EL (cell line): ENCODE measurements at places on chromosomes 3 and 15.
A peak's percentile ranks its signal among the peaks of the same experiment; 100 is the strongest.

DNA sequence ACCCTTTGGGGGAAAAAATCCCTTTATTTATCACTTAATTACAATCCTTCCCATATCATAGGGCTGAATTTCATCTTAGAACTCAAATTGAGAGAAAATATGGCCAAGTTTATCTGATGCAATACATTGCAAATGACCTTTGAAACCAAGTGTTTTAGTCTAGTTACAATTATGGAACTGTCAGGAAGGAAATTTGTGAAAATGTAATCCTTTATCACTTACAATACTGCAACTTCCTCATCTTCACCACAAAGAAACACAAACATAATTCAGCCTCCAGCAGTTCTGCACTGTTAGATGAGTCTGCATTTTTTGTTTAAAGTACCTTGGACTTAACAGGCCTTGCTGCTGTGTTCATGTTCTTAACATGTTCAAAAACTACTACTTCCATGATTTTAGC, 4.6 kb downstream of the CCPG1 start:
- DNase-seq = peak; percentile 6

GRCh38 chr3:149453140-149453805, 21.2 kb upstream of the TM4SF4 start:
- no peak for DNase-seq

DNA sequence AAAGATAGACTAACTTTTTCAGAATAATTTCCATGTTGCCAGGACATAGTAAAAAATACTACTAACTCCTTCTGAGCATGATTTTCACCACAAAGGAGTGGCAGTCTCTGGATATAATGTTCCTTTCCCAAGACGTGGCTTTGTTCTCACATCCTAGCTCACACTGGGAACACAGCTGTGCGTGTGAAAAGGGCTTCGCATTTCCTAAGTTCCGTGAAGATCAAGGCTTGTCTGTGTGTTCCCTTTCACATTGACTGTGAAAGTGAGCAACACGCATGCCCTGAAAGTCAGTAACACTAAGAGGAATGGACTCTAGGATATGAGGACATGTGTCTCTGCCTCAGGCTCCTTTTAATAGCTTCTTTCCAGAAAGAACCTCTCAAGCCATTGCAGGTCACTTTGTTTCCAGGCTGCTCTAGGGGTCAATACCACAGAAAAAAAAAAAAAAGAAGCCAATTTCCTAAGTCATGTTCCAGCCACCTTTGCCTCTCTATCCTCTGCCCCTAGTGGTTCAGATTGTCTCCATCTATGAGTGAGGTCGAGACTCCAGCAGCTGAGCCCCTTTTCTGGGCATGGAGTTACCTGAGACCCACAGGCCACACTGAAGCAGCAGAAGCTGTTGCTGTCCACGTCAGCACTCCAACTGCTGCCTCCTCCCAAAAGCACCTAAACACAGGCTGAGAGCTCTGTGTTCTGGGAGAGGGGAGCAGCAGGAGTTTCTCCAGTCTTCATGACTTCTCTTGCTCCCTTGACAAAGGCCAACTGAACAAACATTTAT, 355.9 kb downstream of the RSL24D1 start:
- no peak for DNase-seq

DNA sequence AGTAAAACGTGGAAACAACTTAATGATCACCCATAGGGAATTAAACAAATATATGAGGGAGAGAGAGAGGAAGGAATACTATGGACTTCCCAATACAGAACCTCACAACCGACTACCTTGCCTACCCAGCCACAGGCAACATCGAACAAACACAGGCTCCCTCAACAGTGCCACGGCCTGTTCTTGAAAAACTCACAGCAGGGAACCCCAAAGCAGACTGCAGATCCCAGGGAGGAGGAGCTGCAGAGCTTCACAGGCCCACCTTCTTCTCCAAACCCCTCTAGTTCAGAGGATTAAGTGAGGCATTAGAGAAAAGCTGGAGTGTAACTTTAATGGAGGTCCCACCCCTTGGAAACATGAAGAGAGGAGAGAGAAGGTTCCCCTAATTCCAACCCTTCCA, 110.2 kb downstream of the ST8SIA2 start:
- DNase-seq = no peak

DNA sequence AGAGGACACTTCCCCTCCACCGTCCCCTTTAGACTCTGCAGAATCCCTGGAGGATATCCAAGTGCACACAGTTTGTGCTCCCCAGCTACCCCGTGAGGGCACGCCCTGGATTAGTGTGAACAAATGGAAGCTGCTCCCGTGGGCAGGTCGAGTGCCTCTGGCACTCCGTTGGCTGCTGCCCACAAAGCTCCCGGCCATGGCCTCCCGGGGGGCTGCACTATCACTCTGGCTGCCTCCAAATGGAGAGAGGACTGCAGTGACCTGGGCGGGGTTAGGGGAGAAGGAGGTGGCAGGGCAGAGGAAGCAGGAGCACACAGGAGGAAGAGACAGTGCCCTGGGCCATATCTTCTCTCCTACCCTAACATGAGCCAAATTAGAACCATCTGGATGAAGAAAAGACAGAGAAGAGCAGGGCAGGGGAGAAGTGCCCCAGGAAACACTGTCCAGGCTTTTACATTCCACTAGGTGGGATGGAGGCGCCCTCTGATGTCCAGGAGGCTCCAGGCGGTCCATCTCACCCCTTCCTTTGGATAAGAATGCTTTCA, 29.4 kb upstream of the ACAD9 start:
- peak; percentile 54 for DNase-seq

DNA sequence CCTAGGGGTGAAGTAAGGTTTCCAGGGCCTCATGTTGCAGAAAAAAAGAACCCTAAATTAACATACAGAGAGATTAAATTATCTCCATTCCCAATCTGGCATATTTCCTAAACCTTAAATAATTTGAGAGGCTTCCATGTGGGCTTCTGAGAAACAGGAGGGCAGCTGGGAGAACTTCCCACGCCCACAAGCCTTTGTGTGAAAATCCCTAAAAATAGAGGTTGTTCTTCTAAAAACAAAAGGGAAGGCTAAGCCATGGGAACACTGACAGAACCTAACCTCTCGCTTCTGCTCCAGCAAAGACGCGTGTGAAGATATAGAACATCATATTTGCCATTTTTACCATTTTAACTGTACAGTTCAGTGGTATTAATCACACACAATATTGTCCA, 812 bp upstream of the SLC12A8 start:
- no peak for DNase-seq

GRCh38 chr3:153180860-153181372, 18.9 kb downstream of the RAP2B start:
- no peak for DNase-seq

GRCh38 chr3:46693892-46694226, 380 bp upstream of the ALS2CL start:
- DNase-seq = no peak

GRCh38 chr15:29589975-29590374, 232.3 kb downstream of the TJP1 start:
- no peak for DNase-seq

DNA sequence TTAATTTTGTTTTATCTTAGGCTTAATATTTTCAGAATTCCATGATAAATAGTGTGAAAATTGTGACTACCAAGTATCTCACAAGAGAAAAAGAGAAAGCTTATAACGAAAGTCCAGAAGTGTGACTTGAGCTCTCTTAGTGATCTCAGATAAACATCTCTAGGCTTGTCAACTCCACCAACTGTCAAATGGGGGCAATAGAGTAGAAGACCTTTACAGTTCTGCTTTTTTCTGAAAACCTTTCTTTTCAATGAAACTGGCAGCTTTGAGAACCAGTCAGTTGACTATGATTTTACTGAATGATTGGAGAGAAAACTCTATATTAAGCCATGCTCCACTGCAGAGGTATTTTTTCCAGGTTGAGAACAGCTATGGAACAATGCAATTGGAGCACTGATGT, 119.2 kb upstream of the TP63 start:
- no peak for DNase-seq

- DNase-seq = no peak
Measured at GRCh38 chr3:3693593-3693992, 105.6 kb upstream of the LRRN1 start.

- peak; percentile 26 for DNase-seq
Measured at GRCh38 chr15:90667073-90667754, 49.9 kb upstream of the BLM start.

GRCh38 chr3:143726727-143727126, 121.5 kb downstream of the SLC9A9 start:
- DNase-seq = no peak
